ENCODE measurements at places on chromosomes 13 and 19. TPM values are rescaled to one million over a fixed set of nuclear protein-coding genes. Genes with fewer than 3 reads are reported as not detected.
A peak's percentile ranks its signal among the peaks of the same experiment; 100 is the strongest.

GRCh38 chr13:99118179-99118578 lies 82.5 kb upstream of the UBAC2 start:
- no peaks in the 10 kb centered on the region for H3K36me3 ChIP-seq
- DNase-seq: no peak
- no peak overlapping the region for H3K27ac ChIP-seq
- H3K27me3 ChIP-seq: no peaks in the 10 kb centered on the region
- H3K4me1 ChIP-seq: no peaks in the 10 kb centered on the region
- H3K4me3 ChIP-seq: no peak overlapping the region

GRCh38 chr13:99327126-99327525 lies 19.9 kb upstream of the GPR183 start:
- H3K36me3 ChIP-seq: peaks cover 1% of the 10 kb centered on the region
- no peak overlapping the region for H3K27ac ChIP-seq

- H3K4me1 ChIP-seq: no peaks in the 10 kb centered on the region
- H3K27ac ChIP-seq: peak overlapping the region; percentile 53
These were observed 102.5 kb downstream of the COL4A2 start for GRCh38 chr13:110409581-110409992.

GRCh38 chr19:48417421-48417820 lies 24.0 kb downstream of the GRIN2D start:
- H3K27me3 ChIP-seq: no peaks in the 10 kb centered on the region
- H3K27ac ChIP-seq: no peak overlapping the region
- DNase-seq: no peak
- no peak overlapping the region for H3K4me3 ChIP-seq

- H3K27ac ChIP-seq: no peak overlapping the region
- H3K4me3 ChIP-seq: no peak overlapping the region
- no peak for DNase-seq
These were observed 11.6 kb upstream of the ZNF536 start for GRCh38 chr19:30360376-30361106.

DNA sequence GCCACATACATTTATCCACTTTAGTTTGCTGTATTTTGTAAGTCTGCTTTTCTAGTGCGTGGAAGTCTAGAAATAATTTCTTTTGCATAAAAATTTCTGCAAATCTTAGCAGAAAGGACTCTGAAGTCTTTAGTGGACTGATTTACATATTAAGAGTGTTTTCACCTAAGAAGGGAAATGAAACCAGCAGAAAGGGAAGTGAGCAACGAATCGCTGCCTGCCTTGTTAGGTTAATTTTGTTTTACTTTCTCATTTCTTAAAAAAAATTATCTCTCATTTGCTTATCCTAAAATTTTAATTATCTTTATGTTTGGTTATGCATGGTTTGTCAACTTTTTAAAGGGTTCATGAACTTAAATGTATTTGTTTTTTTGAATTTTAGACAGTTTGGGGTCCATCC lies 767 bp upstream of the GPR18 start:
- no peak for DNase-seq
- H3K36me3 ChIP-seq: peaks cover 8% of the 10 kb centered on the region
- H3K27ac ChIP-seq: no peak overlapping the region
- H3K4me1 ChIP-seq: peaks cover 11% of the 10 kb centered on the region

- H3K27me3 ChIP-seq: no peaks in the 10 kb centered on the region
- H3K4me1 ChIP-seq: peaks cover 33% of the 10 kb centered on the region
- no peak for DNase-seq
These were observed 99.0 kb downstream of the ARHGEF7 start for GRCh38 chr13:111213964-111214726.

DNA sequence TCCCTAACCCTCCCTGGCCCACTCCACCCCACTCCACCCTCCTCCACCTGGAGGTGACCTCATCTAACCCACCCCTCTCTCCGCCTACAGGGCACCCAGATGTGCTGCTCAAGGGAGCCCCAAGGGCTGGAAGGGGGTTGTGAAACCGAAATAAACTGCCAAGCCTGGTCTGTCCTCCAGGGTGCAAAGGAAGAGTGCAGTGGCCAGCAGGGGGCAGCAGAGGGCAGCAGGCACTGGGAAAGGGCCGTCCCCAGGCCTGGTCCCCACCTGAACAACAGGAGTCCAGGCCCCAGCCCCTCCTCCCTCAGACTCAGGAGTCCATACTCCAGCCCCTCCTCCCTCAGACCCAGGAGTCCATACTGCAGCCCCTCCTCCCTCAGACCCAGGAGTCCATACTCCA lies 8.4 kb upstream of the BCAM start:
- H3K36me3 ChIP-seq: peaks cover 2% of the 10 kb centered on the region
- no peak overlapping the region for H3K27ac ChIP-seq
- H3K27me3 ChIP-seq: no peaks in the 10 kb centered on the region
- DNase-seq: peak; percentile 93

- no peaks in the 10 kb centered on the region for H3K36me3 ChIP-seq
- no peak overlapping the region for H3K27ac ChIP-seq
These were observed 312.6 kb downstream of the SLITRK6 start for GRCh38 chr13:85486663-85487062.

The GARRE1 gene
- 13.7 TPM for total RNA-seq

The ELAVL1 gene
- 21.2 TPM for total RNA-seq

The DIRAS1 gene
- total RNA-seq: 0.08 TPM

The APOC4 gene
- total RNA-seq: 131 TPM

The IGFL2 gene
- not detected for total RNA-seq

The SLC10A2 gene
- total RNA-seq: not detected
